Psoas muscle (tissue), 8 donors: ENCODE measurements at places on chromosomes 16 and 17. TPM values are rescaled to one million over a fixed set of nuclear protein-coding genes. Genes with fewer than 3 reads are reported as not detected.

Gene SLFN13
- polyA plus RNA-seq: 0.27 TPM

DNA sequence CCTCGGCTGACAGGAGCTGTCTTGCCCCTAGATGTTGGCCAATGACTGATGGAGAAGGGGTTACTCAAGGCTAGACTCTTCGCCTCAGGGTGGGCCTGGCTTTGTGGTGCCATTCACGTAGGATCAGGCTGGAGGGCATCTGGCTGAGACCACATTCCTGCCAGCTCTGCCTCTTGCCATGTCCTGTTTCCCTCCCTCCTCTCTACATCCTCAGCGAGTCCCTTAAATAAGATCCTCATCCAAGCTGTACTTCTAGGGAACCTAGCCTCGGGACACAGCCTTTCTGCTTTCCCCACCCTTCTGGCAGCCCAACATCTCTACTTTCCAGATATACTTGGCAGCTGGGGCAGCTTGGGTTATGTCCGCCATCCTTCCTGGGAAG, 27.9 kb upstream of the EFCAB13 start:
- DNase-seq: no peak

Gene IRX5
- 1.0 TPM for polyA plus RNA-seq

GRCh38 chr17:36687736-36688135, 86.4 kb downstream of the MRM1 start:
- DNase-seq: no peak

GRCh38 chr17:57572062-57572461, 173.0 kb downstream of the CCDC182 start:
- no peak for DNase-seq

DNA sequence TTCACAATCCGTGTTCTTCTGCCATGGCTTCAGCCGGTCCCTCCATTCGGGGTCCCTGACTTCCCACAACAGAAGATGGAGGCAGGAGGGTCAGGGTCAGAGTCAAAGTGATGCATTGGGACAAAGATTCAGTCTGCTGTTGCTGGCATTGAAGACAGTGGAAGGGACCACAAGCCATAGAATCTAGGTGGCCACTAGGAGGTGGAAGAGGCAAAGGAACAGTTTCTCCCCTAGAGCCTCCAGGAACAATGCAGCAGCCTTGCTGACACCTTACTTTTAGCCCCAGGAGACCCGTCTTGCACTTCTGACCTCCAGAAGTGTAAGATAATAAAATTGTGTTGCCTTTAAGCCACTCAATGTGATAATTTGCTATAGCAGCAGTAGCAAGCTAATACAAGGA, 55.9 kb downstream of the MFSD11 start:
- DNase-seq: no peak
